Ovary (tissue), 10 donors: ENCODE measurements at places on chromosomes 13 and 19. TPM values are rescaled to one million over a fixed set of nuclear protein-coding genes. Genes with fewer than 3 reads are reported as not detected.

DNA sequence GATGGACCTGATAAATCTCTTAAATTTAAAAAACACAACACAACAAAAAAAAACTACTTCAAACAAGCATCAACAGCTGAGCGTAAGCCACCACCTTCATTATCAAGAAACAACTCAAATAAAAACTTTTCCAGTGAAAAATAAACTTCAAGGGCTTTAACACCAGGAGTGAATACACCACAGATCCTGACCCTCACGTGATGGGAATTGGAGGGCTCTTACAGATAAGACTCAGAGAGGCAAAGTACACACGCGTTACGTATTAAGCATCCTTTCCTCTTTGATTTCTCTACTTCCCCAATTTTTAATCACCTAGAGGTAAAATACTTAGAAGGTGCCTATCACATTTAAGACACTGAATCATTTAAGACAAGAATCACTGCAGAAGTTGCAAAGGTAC, 573 bp upstream of the STARD13 start:
- no peak for DNase-seq

- no peak for DNase-seq
Observed at GRCh38 chr13:24648271-24648670, 31.9 kb upstream of the ATP12A start.

DNA sequence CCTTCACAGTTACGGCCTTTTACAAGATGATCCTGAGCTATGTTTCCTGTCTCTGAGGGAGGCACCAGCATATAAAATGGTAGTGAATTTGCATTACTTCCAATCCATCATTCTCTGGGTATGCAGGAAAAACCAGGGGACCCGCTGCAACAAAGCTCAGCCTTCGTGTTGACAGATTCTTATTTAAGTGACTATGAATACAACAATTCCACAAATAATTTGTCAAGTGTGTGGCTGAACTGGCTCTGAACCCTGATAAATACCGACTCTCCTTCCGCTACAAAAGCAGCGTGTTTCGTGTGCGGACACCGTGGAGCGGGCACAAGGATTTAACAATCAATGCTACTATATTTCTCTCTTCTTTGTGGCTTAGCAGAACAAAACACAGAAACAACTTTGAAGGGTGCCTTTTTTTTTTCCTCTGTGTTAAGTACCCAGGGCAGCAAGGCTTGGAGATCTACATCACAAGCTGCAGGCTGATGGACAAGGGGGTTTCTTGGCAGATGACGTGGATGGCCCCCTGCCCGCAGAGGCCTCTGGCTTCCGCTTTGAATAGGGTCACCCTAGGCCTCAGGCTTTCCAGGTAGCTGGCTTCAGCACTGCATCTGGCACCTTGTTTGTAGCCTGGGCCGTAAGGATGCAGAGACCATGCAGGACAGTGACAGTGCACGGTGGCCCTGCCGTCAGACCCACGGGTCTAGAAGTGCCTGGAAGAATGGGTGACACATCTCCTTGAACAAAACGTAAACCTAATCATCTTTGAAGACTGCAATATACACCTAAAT, 280.5 kb upstream of the TSHZ3 start:
- no peak for DNase-seq

DNA sequence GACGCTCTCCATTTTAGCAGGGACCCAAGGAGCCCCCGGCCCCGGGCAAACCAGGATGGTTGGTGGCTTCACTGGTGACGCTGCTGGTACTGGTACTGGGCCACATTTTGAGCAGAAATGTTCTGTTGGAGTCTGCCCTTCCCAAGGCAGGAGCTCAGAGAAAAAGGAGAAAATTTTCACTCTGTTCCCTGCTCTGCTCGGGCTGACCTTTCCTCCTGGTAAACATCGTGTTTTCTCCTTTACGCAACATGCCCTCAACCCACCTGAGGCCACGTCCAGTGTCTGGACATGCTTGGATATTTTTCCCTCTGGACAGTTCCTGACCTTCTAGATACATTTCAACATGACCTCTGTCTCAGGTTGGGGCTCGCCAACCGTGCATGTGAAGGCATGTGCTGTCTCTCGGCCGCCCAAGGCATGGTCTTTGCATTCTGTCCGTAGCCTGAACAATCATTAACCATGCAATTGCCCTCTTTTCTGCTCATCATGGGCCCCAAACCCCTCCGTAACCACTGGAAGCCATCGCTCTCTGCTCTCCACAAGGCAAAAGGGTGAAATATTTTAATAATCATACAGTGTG, 115.2 kb upstream of the PEG3 start:
- no peak for DNase-seq

- DNase-seq: no peak
Observed at GRCh38 chr13:21549633-21550032, 54.3 kb downstream of the MICU2 start.

DNA sequence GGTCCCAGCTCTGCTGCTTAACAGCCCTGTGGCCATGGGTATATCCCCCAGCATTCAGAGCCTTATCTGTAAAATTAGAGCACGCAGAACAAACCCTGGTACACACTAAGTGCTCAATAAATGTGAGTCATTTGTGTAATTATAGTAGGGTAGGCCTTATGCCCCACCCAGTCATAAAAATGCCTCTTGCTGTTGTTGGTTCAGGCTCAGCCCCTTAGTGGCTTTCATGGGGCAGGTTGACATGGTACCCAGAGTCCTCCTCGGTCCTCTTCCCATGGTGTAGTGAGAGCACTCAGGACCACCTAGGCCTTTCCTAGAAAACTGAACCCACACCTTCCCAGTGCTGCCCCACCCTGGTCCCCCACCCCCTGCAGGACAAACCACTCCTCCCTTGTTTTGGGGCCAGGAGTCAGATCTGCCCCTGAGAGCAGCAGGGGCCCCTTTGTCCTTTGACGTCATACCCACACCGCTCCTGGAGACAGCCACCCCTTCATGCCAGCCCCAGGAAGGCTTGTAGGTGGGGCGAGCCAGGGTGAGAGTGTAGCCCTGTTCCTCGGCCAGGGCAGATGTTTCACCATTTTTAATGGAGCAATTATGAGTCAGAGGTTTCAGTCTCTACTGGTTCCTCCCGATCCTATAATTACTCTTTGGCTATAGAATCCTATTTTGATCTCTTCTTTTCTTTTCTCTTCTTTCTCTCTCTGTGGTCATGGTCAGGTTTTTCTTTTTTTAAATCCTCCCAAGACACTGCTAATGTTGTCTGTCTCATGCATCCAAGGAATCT, 36.8 kb downstream of the ACTN4 start:
- peak; percentile 69 for DNase-seq

DNA sequence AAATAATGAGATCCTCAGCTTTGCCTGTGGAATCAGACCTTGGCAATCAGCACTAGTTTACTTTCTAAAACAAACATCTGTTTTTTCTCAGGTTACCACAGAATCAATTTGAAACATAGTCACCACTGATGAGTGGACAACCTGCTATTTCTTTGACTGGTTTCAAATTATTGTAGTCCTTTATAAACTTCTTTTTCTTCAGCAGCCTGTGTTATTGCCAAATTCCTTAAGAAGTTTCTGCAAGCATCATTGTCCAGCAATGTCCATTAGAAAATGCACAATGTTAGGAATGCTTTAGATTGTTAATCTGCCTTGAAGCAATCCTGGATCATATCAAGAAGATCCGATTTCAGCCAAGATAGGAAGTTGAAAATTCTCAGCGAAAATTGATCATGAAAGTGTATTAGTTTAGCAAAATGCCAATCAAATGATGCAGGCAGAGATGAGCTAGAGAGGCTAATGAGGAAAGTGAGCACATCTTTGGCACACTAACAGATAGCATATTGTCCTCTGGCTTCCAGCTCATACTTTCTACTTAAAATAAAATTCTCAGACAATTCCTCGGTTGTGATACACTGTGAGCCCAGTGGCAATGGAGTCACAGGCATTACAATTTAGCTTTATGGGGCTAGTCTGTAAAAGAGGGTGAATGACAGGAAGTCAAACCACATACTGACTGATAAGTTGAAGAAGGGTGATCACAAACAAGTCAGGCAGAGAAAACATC, 270.6 kb downstream of the SLITRK6 start:
- DNase-seq: no peak

DNA sequence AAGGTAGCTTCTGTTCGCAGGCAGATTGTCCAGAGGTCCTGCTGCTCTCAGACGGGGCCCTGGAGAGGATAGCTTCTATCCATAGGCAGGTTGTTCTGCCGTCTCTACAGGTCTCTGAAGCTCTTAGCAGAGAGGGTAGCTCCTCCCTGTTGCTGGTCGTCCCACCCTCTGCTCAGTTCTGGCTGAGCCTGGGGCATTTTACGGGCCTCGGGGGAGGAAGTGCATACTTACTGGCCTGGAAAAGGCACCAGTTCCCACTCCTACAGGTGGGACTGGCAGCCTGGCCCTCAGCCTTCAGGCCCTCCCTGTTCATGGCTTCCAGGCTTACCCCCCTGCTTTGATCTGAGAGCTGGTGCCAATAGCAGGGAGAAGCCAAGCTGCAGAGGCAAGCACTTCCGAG, 42.3 kb downstream of the USPL1 start:
- no peak for DNase-seq

- DNase-seq: no peak
Observed at GRCh38 chr13:20342311-20342710, 110.2 kb upstream of the GJB6 start.

- DNase-seq: no peak
Observed at GRCh38 chr13:100235311-100235901, 146.5 kb downstream of the PCCA start.

- peak; percentile 41 for DNase-seq
Observed at GRCh38 chr19:48683349-48683748, 10.5 kb upstream of the NTN5 start.

DNA sequence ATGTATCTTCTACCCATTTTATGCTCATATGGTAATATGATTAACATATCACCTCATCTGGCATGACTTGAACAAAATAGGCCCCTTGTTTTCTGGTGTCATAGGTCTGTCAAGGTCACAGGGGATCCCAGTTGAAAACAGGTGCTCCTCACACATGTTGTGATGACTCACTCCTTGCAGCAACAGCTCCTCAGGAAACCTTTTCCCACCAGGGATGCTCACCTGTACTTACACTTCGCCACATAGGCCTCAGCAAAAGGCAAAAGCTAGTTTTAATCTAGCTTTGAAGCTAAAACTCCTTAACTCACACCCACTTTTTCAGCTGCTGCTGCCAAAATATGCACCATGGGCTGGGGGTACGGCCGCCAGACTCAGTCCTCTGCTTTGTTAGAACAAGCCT, 110.0 kb upstream of the SOX21 start:
- DNase-seq: no peak

- DNase-seq: no peak
Observed at GRCh38 chr19:46715620-46715974, 1.3 kb downstream of the PRKD2 start.

DNA sequence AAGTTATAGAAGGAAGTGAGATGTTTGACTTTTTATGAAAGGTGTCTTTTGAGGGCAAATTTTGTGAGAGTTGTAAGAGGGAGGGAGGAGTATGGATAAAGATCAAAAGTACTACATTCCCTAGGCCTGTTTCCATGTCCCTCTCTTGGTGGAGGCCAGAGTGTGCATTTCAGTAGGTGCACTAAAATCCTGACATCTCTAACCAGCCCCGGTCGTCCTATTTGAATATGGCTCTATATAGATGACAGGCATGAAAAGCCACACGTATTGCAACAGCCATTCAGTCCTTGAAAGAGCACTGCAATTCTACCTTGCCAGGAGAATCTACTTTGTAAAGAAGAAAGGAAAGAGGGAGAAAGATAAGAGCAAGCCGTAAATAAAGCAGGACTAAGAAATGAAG, 510.1 kb downstream of the IRS2 start:
- DNase-seq: no peak

DNA sequence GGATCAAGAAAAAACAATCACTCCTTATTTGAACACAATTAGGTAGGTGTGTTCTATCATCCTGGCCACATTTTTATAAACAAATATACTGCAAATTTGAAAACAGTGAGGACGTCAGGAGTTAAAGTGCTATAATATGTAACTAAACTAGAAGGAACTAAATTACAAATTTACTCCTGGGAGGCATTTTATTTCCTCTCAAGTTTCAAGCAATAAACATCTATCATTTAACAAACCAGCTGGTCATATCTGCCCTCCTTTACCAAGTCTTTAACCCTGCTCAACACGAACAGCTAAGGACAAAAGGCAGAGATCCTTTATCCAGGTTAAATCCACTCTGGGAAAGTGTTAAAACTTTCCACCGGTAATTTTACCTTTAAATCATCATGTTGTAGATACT, 26.5 kb downstream of the ANKRD10 start:
- no peak for DNase-seq

- no peak for DNase-seq
Observed at GRCh38 chr13:59318320-59318930, 845.3 kb downstream of the DIAPH3 start.

DNA sequence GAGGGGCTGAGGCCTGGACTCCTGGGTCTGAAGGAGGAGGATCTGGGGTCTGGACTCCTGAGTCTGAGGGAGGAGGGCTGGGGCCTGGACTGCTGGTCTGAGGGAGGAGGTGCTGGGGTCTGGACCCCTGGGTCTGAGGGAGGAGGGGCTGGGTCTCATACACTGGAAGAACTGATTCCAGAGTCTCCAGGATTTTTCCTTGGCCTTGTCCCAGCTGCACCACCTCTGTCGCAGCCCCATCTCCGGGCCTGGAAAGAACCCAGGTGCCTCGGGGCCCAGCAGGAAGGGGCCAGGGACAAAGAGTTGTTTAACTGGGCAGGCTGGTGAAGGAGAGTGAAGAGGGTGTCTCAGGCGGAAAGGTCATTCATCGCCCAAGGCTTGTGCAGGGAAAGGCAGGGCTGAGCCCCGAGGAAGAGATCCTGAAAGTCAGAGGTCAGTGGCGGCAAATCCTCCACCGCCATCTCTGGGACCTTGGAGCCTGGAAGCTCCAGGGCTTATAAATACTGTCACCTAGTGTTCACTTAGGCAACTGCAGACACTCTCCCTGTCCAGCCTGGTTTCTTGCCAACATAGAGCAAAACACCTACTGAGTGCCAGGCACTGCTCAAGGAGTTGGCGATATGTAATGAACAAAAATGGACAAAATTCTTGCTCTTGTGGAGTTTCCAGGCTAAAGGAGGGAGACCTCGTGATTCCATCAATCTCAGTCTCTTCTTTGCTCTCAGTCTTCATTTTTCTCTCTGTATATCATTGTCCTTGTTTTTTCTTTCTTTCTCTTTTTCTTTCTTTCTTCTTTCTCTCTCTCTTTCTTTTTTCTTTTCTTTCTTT, 4.4 kb upstream of the KCNN4 start:
- no peak for DNase-seq

DNA sequence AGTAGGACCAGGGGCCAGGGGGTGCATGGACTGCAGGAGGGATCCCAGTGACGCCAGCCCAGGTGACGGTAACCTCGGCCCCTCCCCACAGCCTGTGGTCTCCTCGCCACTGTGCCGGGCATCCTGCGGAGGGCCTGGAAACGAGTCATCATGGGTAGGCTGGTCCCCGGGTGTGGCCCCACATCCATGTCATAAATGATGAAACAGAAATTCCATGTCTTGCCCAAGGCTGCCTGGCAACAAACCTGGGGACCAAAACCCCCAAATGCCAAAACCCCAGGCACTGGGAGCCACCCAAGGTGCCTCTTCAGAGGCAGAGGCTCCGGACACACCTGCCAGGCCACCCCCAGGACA, 20.9 kb downstream of the MAP2K2 start:
- no peak for DNase-seq

The KIR2DL4 gene
- not detected for total RNA-seq

The OVOL3 gene
- not detected for total RNA-seq

The RFPL4A gene
- total RNA-seq: not detected

The ZNF649 gene
- 21.8 TPM for total RNA-seq
